ENCODE measurements at places on chromosomes 2 and 18.

GRCh38 chr18:44238454-44238853 lies 442.2 kb upstream of the SETBP1 start:
- no peak for DNase-seq

- peak; percentile 11 for DNase-seq
These were observed 206.5 kb downstream of the SETBP1 start for GRCh38 chr18:44887227-44887631.

- no peak for DNase-seq
These were observed 311.3 kb upstream of the NT5C1B start for GRCh38 chr2:18900691-18901141.

- DNase-seq = no peak
These were observed 91.3 kb downstream of the SPATS2L start for GRCh38 chr2:200397785-200398184.

GRCh38 chr2:230582851-230583283 lies 129.8 kb upstream of the CAB39 start:
- no peak for DNase-seq

- DNase-seq = peak; percentile 4
These were observed 346.4 kb upstream of the HS6ST1 start for GRCh38 chr2:128665113-128665512.

GRCh38 chr2:74246496-74247195 lies 48.2 kb downstream of the MTHFD2 start:
- DNase-seq = no peak

DNA sequence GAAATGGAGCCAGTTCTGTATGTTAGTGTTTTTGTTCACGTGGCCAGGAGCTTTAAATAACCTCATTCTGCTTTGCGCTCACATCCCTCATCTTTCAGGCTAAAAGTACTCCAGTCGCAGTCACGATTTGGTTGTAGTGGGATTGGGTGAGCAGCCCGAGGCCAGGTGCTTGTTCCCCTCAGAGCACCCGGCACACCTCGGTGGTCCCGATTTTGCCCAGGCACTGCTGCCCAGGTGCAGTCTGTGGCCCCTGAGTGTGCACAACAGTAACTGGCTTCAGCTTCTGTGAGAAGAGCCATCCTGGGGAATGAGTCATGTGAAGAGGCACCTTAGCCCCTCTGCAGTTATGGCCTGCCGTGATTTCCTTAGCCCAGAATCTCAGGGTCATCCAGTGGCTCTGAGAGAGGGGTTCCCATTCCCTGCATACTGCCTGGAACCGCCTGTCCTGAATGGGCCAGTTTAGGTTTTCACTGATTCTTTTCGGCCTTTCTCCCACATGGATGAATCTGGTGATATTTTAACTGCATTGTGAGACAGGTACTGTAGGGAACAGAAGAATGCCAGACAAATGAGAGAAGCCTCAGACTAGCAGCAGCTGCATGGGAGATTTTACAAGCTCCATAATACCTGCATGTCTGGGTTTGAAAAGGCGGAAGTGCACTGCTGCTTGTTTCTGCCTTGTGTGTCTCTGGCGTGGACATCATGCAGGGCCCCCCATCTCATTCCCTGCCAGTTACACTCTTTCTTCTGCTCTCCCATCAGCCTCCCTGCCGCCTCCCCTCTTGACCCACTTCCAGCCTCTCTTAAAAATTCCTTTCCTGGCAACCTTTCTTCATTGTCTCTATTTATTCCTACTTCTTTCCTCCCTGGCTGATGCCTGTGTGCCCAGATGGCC lies 33.5 kb downstream of the IMPA2 start:
- DNase-seq = no peak

DNA sequence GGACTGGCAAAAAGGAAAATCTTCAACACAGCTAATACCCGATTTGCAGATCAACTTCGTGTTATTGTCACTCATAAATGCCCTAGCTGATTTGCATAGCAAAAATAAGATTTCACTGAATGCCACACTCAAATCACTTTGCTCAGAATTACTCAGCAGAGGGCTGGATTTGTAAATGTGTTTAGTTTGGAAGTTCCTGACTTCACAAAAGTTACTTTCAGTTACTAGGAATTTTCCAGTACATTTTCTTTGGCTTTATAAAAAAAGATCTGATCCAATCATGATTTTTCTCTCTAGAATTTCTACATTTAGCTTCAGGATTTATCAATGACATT lies 433.3 kb upstream of the ID2 start:
- no peak for DNase-seq

- no peak for DNase-seq
These were observed 43.5 kb upstream of the ZNF397 start for GRCh38 chr18:35197296-35197695.

- peak; percentile 75 for DNase-seq
These were observed 172 bp downstream of the PRKD3 start for GRCh38 chr2:37324536-37324785.

GRCh38 chr18:70299393-70299792 lies 10.5 kb downstream of the SOCS6 start:
- no peak for DNase-seq

- DNase-seq = no peak
These were observed 32.5 kb downstream of the NABP1 start for GRCh38 chr2:191710411-191710900.

- no peak for DNase-seq
These were observed 6.5 kb downstream of the GKN1 start for GRCh38 chr2:68980956-68981355.

GRCh38 chr18:7541835-7542234 lies 25.3 kb upstream of the PTPRM start:
- DNase-seq = no peak

DNA sequence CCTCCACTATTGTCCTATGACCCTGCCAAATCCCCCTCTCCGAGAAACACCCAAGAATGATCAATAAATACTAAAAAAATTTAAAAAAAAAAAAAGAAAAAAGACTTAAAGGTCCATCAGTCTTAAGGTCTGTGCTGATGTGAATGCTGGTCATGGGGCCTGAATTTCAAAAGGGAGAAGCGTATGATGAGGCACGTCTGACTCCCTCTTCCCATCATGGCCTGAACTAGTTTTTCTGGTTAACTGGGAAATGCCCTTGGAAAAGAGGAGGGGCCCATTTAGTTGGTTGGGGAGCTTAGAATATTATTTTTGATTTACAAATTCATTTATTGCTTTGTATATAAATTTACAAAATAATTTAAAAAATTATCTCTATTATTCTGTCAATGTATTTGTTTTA lies 291.0 kb upstream of the CDH19 start:
- no peak for DNase-seq

DNA sequence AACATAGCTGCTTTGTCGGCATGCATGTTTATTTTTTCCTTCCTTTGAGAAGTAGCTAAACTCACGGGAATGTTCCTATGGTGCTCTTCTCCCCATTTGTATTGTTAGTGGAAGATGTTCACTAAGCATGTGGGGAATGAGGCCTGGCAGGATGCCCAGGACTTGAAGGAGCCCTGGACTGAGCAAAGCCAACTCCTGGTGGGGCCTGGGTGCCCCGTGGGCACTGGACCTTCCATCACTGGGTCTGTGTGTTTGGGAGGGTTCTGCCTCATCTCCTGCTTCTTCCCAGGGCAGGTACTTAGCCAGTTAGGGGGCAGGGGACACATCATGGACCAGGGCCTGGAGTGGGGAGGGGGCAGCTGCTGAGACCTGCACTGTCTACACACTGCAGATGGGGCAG lies 49.3 kb downstream of the ACAA2 start:
- DNase-seq = no peak

DNA sequence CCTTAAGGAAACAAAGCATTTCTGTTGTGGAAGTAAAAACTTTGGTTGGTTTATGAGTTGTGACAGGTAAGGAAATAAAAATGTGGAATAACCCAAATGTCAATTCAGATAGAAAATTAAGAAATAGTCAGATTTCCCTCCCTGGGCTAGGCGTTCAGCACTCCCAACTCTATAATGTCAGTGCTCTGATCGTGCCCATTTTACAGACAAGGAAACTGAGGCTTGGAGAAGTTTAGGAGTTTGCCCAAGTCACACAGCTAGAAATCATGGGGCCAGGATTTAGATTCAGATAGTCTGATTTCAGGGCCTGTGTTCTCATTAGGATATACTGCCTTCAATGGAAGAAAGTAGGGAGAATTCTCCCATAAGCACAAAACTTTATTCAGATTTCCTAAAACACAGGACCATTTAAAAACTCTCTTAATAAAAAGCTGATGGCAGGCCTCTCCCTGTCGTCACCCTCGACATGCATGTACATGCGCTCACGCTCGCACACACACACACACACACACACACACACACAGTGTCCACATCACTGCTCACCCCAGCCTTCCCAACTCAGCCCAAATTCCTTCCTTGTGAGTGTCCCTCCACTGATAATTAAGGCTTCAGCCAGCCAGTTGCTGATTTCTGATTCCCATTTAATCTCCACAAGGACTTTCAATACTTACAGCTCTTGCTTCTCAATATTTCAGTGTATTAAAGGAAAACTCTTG lies 49.1 kb upstream of the SLC14A2 start:
- no peak for DNase-seq

GRCh38 chr2:102480285-102481195 lies 7.5 kb downstream of the SLC9A4 start:
- no peak for DNase-seq

DNA sequence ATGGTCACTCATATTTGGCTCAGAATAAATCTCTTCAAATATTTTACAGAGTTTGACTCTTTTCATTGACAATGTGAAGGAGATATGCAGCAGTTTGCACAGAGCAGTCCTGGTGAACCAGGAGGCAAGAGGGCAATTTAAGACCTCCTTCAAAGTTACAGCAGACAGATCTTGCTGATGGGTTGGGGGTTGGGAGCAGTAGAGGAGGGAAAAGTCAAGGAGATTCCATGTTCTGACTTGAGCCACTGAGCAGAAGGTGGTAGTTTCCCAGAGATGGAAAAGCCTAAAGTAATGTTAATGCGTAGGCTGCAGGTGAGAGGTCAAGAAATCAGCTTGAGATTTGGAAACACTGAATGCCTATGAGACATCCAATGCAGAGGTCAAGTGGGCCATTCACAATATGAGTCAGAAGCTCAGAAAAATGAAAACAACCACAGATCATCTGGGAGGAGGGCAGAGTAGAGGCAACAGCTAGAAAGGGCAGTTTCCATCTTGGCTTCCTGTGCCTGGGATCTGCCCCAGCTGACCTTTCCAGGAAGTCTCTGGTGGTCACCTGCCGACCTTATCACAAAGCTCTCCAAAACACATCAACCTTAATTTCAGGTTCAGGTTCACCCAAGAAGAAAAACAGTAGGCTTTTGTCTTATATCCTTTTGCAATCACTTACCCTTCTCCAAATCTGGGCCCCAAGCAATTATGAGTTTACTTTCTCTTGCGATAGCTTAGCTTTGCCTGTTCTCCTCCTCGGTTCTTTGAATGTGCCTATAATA lies 197.5 kb upstream of the ARL4C start:
- no peak for DNase-seq

DNA sequence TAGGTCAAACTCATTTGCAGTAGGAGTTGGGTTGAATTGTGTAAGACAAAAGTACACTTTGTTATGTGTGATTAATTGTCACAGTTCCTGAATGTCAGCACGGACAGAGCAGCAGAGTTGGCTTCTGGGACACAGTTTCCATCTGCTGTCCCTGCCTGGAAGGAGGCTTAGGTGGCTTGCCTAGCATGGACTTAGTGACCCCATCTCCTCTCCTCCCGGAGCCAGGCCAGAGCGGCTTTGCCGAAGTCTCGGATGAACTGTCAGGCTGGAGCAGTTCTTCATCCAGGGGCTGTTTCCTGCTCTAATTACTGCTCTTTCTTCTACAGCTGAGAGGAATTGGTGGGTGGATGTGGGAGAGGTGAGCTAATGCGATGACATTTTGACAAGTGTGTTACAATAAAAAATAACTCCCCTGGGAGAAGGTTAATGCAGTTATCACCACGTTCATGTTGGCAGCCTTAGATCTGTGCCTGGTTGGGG lies 102.0 kb downstream of the SH3RF3 start:
- DNase-seq = no peak

DNA sequence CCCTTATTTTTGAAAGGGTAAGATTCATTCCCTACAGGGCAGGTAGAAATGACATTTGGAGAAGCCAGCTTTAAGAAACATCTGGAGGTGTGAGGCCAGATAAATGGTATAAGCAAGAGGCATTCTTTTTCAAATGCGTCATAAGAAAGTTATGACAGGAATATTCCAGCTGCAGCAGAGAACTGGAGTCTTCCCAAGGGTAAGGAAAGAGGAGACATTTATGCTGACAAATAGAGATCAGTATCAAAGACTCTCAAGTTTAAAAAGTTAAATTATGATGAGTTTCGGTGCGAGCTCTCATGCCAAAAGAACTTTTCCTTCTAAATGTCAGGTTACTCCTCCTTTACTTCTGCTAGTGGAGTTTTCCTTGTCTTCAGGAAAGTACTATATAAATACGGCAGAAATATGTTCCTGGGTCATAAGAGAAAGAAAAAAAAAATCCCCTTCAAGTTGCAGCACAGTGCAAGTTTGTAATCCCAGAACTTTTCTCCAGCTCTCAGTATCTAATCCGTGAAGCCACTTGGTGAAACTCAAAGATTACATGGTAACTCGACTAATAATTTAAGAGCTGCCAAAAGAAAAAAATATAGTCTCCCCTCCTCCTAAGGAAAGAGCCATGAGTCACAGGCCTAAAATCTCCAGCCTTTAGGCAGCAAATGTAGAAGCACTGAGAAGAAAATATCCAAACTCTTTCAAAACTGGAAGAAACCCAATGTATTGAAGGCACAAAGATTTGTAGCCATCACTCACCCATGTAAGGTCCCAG lies 428.1 kb downstream of the MEIS1 start:
- no peak for DNase-seq

DNA sequence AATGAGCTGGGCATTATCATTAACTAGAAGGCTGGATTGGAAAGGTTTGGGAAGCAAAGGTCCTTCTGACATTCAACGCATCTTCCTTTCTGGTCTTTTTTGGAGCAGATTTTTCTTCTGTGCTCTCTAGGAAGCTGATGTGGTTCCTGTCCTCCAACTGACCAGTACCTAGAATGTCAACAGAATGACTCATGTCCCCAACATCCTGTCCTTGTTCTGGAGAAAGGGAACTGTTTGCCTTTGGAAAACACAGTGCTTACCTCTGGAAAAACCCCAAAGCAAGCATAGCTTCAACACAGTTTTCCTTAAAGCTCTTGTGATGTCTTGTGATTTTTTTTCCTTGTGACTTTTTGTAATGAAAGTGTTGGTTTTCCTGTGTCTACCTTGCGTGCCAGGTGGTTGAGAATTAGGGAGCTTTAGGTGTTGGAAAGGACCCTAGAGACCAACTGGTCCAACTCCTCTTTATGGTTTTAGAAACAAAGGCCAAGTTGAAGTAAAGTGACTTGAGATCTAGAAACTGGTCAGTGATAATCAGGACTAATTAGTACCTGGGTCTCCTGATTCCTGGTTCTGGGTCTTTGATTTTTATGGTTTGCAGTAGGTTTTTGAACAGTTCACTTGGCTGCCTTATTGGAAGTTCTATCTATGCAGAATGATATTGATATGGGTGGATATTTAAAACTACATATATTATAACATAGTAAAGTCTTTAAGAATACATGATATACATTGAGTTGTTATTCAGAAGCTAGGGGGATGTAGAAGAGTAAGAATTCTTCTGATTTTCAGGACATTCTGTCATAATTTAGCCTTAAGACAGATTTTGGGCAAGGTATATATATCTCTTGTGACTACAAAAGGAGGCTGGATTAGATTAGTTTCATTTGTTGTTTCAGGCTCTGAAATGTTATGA lies 70.5 kb downstream of the FMNL2 start:
- DNase-seq = no peak

GRCh38 chr2:123502931-123503330 lies 522.2 kb upstream of the CNTNAP5 start:
- no peak for DNase-seq

- no peak for DNase-seq
These were observed 83.8 kb upstream of the SPTBN1 start for GRCh38 chr2:54372361-54372760.

GRCh38 chr2:10709290-10709939 lies 12.0 kb upstream of the ATP6V1C2 start:
- no peak for DNase-seq
